ENCODE measurements at places on chromosomes 12 and 14.

GRCh38 chr14:35499180-35499579 lies 34.8 kb upstream of the INSM2 start:
- no peak for DNase-seq

DNA sequence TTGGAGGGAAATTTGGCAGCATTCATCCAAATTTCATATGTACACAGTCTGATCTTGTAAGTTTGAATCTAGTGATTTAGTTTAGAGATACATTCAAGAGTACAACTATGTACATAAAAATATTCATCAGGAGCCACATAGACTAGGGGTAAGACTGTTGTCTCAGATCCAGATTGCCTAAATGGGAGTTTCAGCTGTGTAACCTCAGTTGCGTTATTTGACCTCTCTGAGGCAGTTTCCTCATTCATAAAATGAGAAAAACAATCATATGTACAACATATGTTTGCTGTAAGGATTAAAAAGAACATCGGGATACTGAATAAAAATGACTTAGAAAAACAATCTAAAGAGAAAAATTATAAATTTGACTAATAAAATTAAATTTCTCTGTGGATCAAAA lies 577.5 kb downstream of the RPL10L start:
- no peak for DNase-seq

DNA sequence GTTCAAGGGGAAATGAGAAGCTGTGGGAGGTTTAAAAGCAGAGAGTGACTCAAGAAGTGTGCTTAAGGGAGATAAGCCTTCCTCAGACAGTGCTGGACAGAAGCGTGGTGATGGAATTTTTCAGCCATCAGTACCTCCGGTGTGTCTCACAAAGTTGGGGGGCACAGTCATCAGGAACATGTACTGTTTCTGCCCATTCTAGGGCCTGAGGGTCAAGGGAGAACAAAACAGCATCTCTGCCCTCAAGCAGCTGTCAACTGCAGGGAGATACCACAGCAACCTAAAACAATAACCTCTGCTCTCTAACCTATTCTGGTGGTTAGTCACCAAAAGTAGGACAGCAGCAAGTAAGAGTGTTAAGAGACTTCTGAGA lies 2.0 kb upstream of the STON2 start:
- DNase-seq = no peak

DNA sequence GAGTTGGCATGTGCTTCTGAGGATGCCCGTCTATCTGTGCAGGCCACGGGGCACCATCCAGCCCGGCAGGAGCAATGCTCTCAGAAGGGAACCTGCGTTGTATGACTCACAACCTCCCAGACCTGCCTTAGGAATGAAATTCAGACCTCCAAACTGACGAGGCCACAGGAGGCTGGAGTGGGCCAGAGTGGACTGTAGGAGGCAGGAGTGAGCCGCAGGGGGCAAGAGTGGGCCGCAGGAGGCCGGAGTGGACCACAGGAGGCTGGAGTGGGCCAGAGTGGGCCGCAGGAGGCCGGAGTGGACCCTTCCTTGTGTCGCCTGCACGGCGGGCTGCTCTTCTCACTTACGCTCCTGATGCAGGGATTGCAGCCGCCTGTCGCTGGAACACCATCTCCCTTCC lies 11.1 kb upstream of the FBRSL1 start:
- DNase-seq = no peak

- peak; percentile 66 for DNase-seq
Observed at GRCh38 chr12:102454808-102455760, 25.3 kb downstream of the IGF1 start.

- no peak for DNase-seq
Observed at GRCh38 chr12:67339530-67339929, 70.4 kb downstream of the CAND1 start.

DNA sequence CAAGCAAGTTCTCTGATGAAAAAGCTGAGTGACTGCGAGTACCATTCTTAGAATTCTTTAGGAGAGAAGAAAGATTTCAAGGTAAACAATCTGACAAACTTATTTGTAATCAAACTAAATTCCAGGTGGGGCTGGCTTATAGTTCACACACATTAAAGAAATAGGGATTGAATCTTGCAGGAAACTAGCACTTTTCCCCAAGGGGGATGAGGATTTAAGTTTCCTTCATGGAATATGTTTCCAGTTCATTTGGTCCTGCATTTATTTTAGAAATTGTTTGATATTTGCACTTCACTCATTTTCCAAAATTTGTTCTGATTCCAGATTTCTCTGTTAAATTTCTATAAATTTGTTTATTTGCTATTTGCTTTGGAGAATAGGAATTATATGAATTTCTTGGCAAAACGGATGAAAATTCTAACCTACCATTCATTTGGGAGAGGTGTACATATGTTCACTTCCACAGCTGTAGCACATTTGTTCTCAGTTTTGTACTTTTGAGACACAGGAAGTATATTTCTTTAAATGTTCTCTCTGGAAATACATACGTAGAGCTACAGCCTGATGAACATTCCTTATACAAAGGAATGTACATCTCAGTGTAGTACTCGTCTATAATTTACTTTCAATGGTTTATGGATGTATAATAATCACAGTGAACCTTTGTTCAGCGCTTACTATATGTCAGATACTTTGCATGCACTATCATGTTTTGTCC lies 145.5 kb downstream of the AKAP6 start:
- no peak for DNase-seq
